ENCODE measurements at places on chromosomes 4 and X.

- peak; percentile 10 for DNase-seq
Observed at GRCh38 chrX:107894038-107894437, 68.4 kb downstream of the MID2 start.

- DNase-seq, result no peak
Observed at GRCh38 chrX:2547736-2548135, 47.0 kb upstream of the DHRSX start.

GRCh38 chr4:33073811-33074210 is 2353.6 kb downstream of the PCDH7 start:
- DNase-seq, result no peak

DNA sequence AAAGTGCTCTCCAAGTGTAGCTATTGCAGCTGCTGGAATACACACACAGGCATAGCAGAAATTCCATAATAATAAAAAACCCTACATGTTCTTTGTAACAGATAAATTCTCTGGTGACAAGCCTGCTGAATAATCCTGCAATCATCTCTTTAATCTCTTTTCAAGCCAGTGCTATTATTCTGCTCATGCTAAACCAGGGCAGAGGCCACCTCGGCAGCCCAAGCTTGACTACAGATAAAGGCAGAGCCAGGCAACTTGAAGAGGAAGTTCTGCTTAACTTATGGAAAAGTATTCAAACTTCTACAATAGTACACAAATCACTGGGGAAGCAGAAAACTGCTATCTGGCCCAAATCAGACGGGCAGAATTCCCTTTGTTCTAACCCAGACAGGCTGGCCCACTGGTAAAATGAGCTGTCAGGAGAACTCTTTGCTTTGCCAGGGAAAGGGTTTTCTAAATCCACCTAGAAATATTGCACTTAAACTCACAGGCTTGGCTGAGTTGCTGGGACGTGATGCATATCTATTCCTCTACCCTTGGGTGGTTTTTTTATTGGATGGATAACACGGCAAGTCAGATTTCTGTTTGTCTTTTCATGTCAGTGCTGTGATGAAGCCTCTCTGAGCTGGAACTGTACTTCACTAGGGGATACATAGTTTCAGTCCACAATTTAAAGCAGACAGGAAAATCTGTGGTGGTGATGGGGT is 70.5 kb downstream of the GATB start:
- DNase-seq, result no peak

- no peak for DNase-seq
Observed at GRCh38 chrX:153522259-153522658, 4.8 kb downstream of the ATP2B3 start.

- peak; percentile 51 for DNase-seq
Observed at GRCh38 chr4:36322921-36323354, 41.5 kb downstream of the DTHD1 start.

GRCh38 chr4:101910786-101911373 is 120.3 kb downstream of the BANK1 start:
- DNase-seq, result no peak

All from activated CD4-positive, alpha-beta T cell treated with anti-CD3 and anti-CD28 coated beads for 48 hours (primary cell).